ENCODE measurements at places on chromosomes 2 and 18. TPM values are rescaled to one million over a fixed set of nuclear protein-coding genes. Genes with fewer than 3 reads are reported as not detected.

DNA sequence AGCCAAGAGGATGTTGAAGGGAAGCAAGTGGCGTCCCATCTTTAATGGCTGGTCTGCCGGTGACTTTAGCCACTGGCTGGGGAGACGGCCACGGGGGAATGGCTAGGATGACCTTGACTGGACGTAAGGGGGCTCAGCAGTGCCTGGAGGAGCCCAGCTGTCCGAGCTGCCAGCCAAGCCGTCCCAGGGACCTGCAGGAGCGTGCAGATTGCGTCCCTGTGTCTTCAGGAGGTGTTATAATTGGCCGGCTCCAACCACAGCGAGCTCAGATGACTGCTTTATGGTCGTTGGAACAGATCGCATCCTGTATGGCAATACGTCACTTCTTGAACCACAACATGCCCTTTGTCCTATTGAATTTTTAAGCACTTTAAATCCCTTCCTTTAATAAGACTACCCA, 204.6 kb downstream of the EIPR1 start:
- no peak for DNase-seq

DNA sequence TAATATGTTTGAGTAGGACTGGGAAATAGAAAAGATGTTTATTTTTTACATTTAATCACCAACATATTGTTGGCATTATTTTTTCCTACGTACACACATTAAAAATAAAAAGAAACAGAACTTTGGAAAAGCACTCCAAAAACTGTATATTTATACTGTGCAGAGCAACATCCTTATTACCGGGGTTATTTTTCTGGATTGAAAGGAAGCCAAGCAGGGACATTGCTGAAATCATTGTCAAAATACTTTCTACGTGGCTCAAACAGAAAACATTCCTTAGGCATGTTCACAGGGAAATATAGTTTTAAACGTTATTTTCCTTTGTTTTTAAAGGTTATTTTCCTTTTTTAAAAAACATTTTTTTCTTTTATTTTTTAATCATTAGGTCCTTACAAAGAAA, 315.0 kb upstream of the SMIM21 start:
- DNase-seq: no peak

- DNase-seq: no peak
These were observed 315.9 kb downstream of the DSEL start for GRCh38 chr18:67200665-67201064.

GRCh38 chr18:79438898-79439627, 43.3 kb downstream of the NFATC1 start:
- DNase-seq: peak; percentile 8

DNA sequence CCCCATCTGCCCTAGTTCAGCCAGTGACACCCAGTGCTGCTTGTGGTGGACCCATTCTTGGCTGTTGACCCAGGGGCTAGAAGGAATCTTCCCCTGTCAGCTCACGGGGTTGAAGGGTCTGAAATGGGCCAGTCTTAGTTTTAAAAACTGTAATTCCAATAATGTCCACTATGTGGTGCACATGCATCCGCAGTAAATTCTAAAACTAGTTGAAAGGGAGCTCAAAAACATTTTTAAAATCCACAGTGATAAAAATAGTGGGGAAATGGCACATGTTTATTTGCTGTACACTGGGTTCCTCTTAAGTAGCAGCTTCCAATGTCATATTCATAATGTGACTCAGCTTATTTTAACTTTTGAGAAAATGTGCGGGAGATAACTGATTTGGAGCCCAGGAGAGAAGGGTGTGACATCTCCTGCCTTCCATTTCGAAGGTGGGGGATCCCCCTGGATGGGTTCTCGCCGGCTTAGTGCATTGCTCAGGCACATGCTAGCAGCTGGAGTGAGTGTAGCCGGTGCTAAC, 32.8 kb downstream of the GRHL1 start:
- peak; percentile 49 for DNase-seq

- DNase-seq: no peak
These were observed 86.9 kb upstream of the RBBP8 start for GRCh38 chr18:22846088-22846683.

DNA sequence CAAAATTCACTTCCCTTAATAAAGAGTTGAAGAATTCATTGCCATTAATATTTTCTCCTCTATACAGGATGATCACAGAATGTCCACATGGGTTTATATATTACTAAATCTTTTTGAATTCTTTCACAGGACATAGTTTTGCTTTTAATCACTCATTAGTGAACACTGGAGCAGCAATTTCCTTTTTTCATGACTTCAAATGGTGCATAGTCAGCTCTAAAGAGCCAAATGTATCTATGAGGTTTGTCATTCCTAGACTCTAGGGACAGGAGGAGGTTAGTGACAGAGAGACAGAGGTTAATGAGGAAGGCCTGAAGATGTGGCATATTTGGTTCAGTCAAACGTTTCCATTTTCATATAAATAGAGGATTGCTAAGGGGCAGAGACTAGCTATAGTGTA, 111.8 kb downstream of the FSHR start:
- DNase-seq: no peak

- no peak for DNase-seq
These were observed 11.3 kb downstream of the QPCT start for GRCh38 chr2:37355735-37356134.

GRCh38 chr2:196915507-196916189, 10.9 kb downstream of the PGAP1 start:
- DNase-seq: no peak

DNA sequence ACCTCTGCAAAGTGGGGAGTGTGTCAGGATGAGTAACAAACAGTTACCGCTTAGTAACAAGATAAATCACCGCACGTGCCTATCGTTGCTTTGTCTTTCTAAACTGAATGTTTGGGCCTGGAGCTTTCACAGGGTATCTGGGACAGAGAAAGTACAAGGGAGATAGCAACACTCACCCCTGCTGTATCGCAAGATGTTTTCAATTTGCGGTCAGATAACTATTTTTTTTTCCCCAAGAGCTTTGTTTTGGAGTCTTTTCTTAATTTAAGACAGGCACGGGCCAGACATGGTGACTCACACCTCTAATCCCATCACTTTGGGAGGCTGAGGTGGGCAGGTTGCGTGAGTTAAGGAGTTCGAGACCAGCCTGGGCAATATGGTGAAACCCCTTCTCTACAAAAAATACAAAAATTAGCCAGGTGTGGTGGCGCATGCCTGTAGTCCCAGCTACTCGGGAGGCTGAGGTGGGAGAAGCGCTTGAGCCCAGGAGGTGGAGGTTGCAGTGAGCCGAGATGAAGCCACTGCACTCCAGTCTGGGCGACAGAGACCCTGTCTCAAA, 146.6 kb downstream of the GBX2 start:
- DNase-seq: no peak

DNA sequence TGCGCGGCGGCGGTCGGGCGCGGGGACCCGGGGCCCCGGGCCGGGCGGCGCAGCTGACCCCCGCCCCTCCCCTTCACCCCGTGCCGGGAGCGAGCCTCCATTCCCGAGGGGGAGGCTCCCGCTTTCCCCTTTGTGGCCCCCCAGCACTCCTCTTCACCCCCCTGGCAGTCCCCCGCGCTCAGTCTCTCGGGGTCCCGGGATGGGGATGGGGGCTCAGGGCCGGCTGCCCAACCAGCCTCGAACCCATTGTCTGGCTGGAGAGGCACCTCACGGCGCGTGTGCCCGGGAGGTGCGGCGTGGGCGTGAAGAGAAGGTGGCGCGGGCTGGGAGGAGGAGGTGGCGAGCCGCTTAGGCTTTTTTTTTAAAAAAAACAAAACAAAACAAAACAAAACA, 748 bp downstream of the FMNL2 start:
- no peak for DNase-seq

- DNase-seq: no peak
These were observed 19.4 kb upstream of the RNF149 start for GRCh38 chr2:101327863-101328394.

- peak; percentile 44 for DNase-seq
These were observed 185.3 kb upstream of the ATP5MC3 start for GRCh38 chr2:175366815-175367214.

DNA sequence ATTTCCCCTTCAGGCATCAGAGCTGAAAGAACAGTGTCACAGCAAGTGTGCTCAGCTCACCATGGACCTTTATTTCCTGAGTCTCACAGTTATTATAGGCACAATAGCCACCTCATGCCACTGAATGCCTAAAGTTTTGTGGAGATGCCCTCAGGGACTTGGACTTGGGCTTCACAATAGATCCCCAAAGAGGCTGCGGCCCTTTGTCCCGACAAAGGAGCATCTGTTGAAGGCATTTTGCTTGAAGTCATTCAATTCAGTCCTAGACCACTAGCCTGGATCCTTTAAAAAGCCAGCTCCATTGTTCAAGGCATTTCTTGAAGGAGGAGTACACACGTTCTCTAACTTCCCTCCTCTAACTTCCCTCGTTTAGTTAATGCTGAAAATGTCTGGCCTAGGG, 125.4 kb downstream of the DCC start:
- no peak for DNase-seq

DNA sequence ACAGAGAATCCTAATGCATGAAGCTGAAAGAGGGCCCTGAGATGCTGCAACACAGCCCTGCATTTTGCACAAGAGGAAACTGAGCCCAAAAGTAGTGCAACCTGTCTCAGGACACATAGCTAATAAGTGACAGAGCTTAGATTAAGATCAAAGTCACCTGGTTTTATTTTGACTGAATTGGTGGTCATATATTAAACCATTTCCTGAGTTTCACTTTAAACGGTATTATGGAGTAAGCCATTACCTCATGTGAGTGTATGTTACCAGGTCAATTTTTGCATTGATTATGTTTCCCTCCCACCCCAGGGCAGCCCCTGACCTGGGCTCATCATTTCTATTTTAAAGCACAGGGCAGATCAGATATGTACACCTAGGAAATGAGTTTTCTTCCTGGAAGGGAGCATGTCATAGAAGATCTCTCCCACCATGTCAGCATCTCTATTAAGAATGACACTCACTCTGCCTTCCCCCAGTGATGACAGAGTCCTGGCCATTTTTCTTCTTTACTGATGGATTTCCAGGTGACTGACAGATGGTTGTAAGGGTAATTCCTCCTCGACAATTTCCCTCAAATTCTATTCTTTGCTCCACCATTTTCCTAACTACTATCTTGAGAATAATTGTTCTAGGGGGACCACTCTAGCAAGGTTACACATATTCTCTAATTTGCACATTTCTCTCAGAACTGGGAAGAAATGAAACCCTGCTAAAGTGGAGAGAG, 441.3 kb upstream of the SLC14A2 start:
- no peak for DNase-seq

Gene C18orf54
- total RNA-seq: 11.1 TPM

Gene CCDC121
- total RNA-seq: 2.2 TPM

Gene STK11IP
- 11.6 TPM for total RNA-seq

Gene CXCR1
- not detected for total RNA-seq

Gene C2orf66
- 0.32 TPM for total RNA-seq

Gene DSG1
- total RNA-seq: not detected

Gene KCNK3
- 0.32 TPM for total RNA-seq

Gene REEP1
- 0.52 TPM for total RNA-seq

Gene CDK15
- total RNA-seq: 45.2 TPM

Gene ERBB4
- total RNA-seq: not detected

Data from LHCN-M2 (cell line).